ENCODE measurements at places on chromosomes 1 and 21.
A peak's percentile ranks its signal among the peaks of the same experiment; 100 is the strongest.

GRCh38 chr1:166087734-166088571 is 78.8 kb downstream of the FAM78B start:
- no peak for DNase-seq

GRCh38 chr21:44438531-44439210 is 16.6 kb upstream of the LRRC3 start:
- DNase-seq: no peak

- peak; percentile 19 for DNase-seq
Observed at GRCh38 chr1:23019863-23020625, 776 bp downstream of the KDM1A start.

DNA sequence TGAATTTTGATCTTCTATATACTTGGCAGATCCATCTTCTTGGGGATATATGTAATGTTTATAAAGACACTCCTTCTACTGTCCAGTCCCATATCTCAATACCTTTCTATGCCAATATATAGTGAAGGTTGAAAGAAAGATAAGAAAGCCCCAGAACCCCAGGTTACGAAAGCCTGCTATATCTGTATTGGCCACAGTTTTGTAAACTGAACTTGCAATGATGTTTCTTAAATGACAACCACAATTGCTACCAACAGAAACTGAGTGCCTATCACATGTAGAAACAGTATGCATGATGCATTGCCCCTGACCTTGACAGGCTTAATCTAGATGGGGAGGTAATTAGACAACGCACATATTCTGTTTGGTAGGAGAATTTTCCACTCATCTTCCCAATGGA is 7.8 kb upstream of the RIMKLA start:
- DNase-seq: no peak

GRCh38 chr1:150477320-150477719 is 9.9 kb upstream of the TARS2 start:
- no peak for DNase-seq

DNA sequence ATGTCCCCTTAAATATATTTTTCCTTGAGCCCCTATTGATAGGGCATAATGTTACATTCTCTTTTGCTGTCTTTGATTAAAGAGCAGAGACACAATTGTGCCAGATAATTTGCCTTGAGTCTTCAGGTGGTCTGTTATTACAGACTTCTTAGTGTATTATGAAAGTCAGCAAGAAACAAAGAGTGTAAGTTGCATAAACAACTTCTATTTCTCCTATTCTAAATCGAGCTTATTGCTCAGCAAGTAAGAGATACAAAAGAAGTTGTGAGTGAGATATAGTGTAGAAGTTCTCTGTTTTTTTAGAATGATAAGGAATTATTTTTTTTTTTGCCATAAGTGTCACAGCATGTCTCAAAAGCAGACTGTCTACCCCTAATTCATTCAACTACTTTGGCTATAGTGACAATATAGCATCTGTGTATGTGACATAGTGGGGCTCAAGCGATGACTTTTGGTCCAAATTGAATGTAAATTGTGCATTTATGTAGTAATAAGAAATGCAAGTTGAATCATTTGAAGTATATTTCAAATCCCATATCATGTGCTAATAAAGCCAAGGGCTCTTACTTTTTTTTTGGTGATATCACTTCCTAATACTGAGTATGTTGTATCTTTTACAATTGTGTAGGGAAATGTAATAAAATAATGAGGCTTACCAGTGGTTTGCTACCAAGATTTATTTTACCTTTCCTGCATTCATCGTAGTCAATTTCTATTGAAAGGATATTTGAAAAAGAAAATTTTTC is 81.3 kb downstream of the RGL1 start:
- no peak for DNase-seq

DNA sequence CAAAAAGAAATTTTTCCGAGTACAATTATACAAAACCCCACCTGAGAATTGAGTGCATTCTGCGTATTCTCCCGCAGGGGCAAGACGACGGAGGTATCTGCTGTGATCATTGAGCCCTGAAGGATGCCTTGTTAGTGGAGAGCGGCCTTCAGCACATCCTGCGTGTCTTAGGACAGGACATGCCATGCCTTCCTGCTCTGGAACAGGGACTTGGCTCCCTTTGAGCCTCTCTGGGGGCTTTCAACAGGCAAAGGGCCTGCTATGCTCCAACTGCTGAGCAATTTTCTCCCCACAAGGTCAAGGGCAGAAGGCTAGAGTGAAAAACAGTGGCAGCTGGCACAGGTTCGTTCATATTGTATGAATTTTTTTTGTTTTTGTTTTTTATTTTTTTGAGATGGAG is 52.4 kb downstream of the TOR1AIP2 start:
- no peak for DNase-seq

DNA sequence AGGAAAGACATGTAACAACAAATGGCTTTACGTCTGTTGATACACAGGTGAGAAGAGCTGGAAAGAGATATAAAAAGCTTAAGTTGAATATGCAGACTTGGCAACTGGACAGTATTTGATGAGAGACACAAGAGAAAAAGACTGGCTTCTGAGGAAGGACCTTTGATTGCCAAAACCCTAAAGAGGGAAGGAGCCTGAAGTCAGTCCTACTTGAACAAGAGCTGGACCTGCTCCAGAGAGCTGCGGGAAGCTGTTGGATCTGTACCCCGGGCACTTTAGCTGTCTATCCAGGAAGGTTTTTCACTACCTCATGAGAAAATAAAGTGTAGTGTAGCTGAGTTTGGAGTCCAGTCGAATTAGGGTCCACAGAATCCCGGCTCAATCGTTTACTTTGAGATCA is 25.3 kb upstream of the LRRC8B start:
- peak; percentile 46 for DNase-seq

GRCh38 chr1:162690672-162691434 is 58.6 kb downstream of the DDR2 start:
- DNase-seq: no peak

- DNase-seq: no peak
Observed at GRCh38 chr1:184044603-184045376, 6.7 kb upstream of the TSEN15 start.

DNA sequence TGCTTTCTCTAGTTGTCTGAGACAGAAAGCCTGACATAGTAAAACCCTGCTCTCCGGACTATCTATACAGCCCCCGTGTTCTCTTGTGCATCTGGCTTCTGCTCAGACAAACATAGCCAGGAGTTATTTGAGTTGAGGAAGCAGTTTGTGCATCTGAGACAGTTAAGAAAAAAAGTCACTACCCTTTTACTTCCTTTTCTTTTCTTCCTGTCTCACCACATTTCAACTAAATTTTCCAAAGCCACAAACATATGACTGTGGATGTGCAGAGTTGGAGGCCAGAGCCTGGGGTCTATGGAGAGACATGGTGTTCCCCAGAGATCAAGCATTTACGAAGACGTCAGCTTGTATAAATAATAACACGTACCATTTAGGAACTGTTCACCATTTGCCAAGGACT is 158.5 kb upstream of the FGGY start:
- DNase-seq: no peak

- no peak for DNase-seq
Observed at GRCh38 chr1:102580806-102581205, 527.5 kb downstream of the COL11A1 start.

- DNase-seq: no peak
Observed at GRCh38 chr1:248851390-248851789, 7.5 kb downstream of the ZNF692 start.

- DNase-seq: no peak
Observed at GRCh38 chr1:89271341-89272015, 1.2 kb downstream of the GBP5 start.

GRCh38 chr1:163774401-163774945 is 452.7 kb downstream of the NUF2 start:
- no peak for DNase-seq

DNA sequence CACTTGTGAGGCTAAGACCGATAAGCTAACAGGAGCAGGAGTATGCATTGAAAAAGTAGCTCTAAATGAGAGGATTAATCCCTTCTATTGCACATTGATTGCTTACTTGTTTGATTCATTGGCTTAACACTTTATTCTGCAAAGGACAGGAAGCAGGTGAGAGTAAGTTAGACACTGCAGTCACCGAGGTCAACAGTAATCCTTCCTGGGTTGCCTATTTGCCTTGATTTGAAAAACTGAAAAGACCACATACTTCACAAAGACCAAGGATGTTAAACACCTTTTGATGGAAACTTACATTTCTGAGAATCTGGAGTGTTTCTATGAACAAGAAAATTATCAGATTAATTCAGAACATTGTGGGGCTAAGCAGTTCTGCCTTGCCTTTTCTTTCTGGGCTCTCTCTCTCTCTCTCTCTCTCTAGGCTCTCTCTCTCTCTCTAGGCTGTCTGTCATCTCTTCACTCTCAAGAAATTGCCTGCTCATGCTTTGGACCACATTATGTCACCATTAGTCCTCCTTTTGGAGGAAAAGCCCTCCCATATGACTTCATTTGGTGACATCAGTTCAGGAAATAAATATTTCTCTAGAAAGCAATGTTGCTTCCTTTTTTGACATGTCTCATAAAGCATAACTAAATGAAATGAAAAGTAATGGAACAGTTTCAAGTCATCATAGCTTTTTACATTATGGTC is 103.8 kb downstream of the TNFSF18 start:
- DNase-seq: no peak

- DNase-seq: no peak
Observed at GRCh38 chr21:29205009-29205408, 74.6 kb downstream of the MAP3K7CL start.

DNA sequence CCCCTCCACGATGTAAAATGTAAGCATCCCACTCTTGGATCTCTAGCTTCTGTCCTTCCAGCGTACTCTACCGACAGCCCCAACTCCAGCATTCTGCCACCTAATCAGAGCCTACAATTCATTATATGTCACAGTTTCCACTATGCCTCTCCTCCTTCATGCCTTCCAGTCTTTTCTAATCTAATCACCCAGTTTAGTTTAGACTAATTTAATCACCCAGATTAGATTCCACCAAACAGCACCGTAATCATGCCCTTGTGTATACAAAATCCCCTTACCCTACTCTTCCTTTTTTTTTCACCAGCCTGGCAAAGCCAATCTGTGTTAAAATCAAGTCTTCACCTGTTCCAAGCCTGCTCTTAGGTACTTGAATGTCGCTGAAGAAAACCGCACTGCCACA is 49.8 kb upstream of the KANK4 start:
- no peak for DNase-seq

GRCh38 chr1:163655565-163655964 is 333.8 kb downstream of the NUF2 start:
- no peak for DNase-seq

DNA sequence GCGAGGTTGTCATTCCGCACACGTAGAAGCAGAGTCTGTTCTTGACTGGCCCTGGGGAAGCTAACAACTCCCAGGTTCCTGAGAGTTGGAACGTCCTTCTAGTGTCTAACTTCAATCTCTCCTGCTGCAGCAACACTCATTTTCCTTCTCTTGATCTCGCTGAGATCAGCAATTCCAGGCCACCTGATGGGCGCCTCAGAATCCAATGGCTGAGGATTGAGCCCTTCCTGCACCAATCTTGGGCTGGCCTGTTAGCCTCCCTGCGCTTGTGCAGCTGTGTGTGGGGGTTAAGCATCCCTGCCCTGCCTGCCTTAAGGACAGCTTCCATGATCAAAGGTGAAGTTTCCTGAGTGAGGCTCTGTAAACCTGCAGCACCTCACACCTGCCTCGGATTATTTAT is 87.9 kb downstream of the SYT2 start:
- DNase-seq: no peak

DNA sequence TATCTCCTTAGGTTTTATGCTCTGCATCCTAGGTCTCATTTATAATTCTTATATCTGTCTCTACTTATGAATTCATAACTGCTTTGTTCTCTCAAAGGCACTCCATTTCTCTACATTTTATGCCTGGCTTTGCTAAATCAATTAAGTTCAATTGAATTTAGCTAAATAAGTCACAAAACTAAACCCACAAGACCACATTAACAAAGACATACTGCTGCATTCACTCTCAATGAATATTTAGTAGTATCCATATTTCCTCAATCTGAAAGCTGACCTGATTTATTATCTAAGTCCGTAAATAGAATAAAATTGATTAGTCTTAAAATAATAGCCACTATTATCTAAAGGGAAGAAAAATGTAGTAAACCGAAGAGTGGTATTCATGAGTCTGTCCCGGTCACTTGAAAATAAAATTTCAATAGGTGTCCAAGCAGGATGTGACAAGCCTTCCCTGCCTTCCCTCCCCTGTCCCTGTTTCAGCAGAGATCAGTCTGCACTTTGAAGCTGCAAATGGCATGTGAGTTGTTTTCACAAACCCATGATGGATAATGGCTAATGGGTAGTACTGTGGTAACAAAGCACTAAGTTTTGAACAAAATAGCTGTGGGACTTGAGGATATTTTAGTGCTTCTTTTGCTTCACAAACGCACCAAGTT is 295.0 kb upstream of the NCAM2 start:
- no peak for DNase-seq

DNA sequence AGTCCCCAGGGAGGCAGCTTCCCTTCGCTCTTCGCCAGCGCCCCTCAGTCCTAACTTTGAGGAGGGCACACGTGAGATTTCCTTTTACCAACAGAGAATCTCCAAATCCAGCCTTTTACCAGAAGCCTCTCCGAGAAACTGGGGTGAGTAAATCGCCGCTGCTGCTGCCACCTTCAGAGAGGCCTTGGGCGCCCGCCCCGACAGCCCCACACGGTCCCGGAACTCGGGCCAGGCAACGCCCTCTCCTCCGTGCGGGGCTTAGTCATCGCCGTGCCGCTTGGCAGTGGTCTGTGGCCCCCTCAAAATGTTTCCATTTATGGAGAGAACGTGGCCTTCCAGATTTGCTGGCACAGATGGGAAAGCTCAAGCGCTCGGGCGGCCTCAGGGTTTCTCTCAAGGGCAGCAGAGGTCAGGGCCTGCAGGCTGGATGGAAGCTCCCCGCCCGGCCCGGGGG is 41.4 kb upstream of the COL6A2 start:
- peak; percentile 17 for DNase-seq

GRCh38 chr1:3365523-3366125 is 88.8 kb upstream of the ARHGEF16 start:
- DNase-seq: no peak

GRCh38 chr1:19354531-19354981 is 42.4 kb downstream of the SLC66A1 start:
- DNase-seq: no peak

DNA sequence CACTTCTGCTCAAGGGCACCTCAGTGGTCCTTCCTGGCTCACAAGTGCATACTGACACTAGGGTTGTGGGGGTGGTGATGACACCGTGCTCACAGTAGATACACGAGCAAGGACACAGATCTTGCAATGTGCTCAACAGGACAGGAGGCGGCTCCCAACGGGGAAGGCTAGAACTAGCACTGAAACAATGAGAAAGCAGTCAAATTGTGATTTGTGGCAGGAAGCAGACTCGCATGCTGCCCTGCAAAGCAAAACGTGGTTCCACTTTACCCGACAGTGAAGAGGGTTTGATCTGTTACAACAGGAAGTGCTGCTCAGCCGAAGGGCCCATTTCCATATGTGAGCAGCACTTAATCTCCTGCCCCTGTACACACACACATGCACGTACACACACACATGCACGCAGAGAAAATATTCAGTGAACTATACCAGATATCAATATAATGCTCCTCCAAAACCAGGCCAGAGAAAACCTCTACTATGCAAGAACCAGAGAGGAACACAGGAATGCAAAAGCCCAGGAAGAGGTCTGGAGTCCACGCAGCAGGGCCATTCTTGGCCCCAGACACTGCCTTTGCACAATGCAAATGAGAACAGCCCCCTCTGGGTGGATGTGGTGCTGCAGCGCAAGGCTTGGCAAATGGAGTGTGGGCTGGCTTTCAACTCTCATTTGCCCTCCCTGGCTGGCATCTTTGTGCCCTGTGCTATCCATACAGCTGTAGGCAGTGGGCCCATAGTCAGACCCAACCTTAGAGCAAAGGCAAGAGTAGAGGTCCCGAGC is 47.1 kb downstream of the KANK4 start:
- DNase-seq: no peak

- DNase-seq: no peak
Observed at GRCh38 chr1:7300893-7301663, 470.0 kb upstream of the VAMP3 start.

All from head of caudate nucleus (tissue), 42 donors.